ENCODE measurements at places on chromosomes 2 and 18.

DNA sequence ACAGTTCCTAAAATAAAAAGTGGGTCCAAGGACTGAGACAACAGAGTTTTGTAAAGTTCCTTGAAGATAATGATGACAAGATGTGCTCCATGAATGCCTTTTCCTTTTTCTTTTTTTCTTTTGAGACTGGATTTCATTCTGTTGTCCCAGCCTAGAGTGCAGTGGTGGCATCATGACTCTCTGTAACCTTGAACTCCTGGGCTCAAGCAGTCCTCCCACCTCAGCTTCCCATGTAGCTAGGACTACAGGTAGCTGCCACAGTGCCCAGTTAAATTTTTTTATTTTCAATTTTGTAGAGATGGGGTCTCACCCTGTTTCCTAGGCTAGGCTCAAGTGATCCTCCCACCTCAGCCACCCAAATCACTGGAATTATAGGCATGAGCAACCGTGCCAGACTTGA lies 16.1 kb upstream of the TTC27 start:
- no peak overlapping the region for H3K4me3 ChIP-seq
- no peak overlapping the region for H3K27ac ChIP-seq
- no peaks in the 10 kb centered on the region for H3K4me1 ChIP-seq

GRCh38 chr2:3214065-3214464 lies 163.6 kb downstream of the EIPR1 start:
- H3K27ac ChIP-seq = no peak overlapping the region
- no peaks in the 10 kb centered on the region for H3K36me3 ChIP-seq
- H3K27me3 ChIP-seq = no peaks in the 10 kb centered on the region
- no peaks in the 10 kb centered on the region for H3K4me1 ChIP-seq

GRCh38 chr2:22701561-22702160 lies 683.3 kb upstream of the KLHL29 start:
- DNase-seq = no peak
- H3K4me3 ChIP-seq = no peak overlapping the region
- H3K27me3 ChIP-seq = no peaks in the 10 kb centered on the region
- no peak overlapping the region for H3K27ac ChIP-seq
- H3K4me1 ChIP-seq = no peaks in the 10 kb centered on the region

- H3K4me3 ChIP-seq = no peak overlapping the region
- peaks cover 7% of the 10 kb centered on the region for H3K27me3 ChIP-seq
- no peaks in the 10 kb centered on the region for H3K4me1 ChIP-seq
- no peak for DNase-seq
Measured at GRCh38 chr2:5725794-5726463, 33.7 kb downstream of the SOX11 start.

DNA sequence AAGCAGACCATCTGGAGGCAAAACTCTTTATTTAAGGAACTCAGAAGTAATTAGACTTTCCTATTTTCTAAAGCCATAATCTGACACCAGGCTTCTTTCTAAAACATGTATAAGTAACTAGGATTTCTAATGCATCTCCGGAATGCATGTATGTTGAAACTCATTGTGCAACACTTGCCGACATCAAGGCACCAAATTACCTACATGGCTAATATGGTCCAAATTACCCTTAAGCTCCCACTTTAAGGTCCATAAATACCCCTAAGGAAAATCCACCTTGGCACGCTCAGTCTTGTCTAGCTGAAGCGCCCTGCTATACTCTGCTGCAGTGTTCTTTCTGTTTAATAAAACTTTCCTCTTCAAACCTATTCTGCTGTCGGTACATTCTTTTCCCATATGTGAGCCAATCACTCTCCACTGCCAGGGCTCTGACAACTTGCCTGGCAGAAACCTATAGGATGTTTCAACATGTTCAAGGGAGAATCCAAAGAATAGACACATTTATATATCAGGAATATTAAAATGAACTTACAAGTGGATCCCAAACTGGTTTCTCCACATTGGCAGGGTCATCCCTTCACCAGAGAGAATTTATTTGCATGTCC lies 171.9 kb downstream of the GALNT1 start:
- no peak for DNase-seq
- no peaks in the 10 kb centered on the region for H3K36me3 ChIP-seq
- H3K4me1 ChIP-seq = no peaks in the 10 kb centered on the region
- no peaks in the 10 kb centered on the region for H3K27me3 ChIP-seq
- no peak overlapping the region for H3K4me3 ChIP-seq
- no peak overlapping the region for H3K27ac ChIP-seq

DNA sequence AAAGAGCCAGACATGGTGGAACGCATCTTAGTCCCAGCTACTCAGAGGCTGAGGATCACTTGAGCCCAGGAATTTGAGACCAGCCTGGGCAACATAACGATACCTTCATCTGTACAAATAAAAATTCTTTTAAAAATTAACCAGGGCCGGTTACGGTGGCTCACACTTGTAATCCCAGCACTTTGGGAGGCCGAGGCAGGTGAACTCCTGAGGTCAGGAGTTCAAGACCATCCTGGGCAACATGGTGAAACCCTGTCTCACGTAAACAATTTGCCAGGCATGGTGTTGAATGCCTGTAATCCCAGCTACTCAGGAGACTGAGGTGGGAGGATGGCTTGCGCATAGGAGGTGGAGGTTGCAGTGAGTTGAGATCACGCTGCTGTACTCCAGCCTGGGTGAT lies 25.8 kb upstream of the KCNG3 start:
- H3K27me3 ChIP-seq = no peaks in the 10 kb centered on the region
- no peaks in the 10 kb centered on the region for H3K4me1 ChIP-seq
- H3K36me3 ChIP-seq = no peaks in the 10 kb centered on the region
- H3K4me3 ChIP-seq = no peak overlapping the region
- H3K27ac ChIP-seq = no peak overlapping the region

- H3K27me3 ChIP-seq = no peaks in the 10 kb centered on the region
Measured at GRCh38 chr2:171287036-171287571, 126.4 kb upstream of the TLK1 start.

GRCh38 chr18:68427951-68428401 lies 286.9 kb downstream of the TMX3 start:
- no peak overlapping the region for H3K4me3 ChIP-seq
- no peaks in the 10 kb centered on the region for H3K4me1 ChIP-seq
- DNase-seq = no peak
- H3K27me3 ChIP-seq = no peaks in the 10 kb centered on the region

GRCh38 chr2:241509155-241509784 lies 886 bp upstream of the STK25 start:
- H3K4me1 ChIP-seq = peaks cover 26% of the 10 kb centered on the region
- peak overlapping the region; percentile 88 for H3K4me3 ChIP-seq
- H3K27ac ChIP-seq = peak overlapping the region; percentile 39

DNA sequence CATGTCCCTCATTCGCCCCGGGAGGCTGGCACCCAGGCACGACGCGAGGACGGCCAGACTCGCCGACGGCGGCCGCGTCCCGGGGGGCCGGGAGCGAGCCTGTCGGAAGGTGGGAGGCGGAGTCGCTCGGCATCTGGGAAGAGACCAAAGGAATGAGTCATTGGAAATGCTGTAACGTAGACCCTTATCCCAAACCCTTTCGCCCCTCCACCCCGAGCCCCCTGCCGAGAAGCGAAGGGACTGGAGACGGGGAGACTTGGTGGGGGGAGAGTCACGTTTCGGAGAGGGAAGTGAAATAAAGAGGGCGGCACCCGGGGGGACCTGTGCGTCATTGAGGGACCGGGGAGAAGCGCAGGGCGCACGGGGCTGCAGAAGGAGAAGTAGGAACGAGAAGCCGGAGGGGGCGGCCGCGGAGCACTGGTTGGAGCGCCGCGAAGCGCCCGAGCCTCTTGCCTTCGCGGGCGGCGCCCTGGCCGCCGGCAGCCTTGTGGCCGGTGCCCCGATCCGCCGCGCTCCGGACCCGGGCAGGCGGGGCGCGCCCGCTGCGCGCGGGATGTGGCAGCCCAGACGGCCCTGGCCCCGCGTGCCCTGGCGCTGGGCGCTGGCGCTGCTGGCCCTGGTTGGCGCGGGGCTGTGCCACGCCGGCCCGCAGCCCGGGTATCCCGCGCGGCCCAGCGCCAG lies at the start of gene EMILIN2:
TSS of gene EMILIN2 (plus strand) at position 371 of the 681 bp plus-strand sequence. CDS start at position 554, 183 bp downstream.
- H3K36me3 ChIP-seq = no peaks in the 10 kb centered on the region
- peak within 1 kb of the TSS; percentile 49 for H3K4me3 ChIP-seq
- H3K27ac ChIP-seq = peak within 1 kb of the TSS; percentile 12
- peaks cover 14% of the 10 kb centered on the region for H3K4me1 ChIP-seq
- H3K27me3 ChIP-seq = peaks cover 6% of the 10 kb centered on the region

GRCh38 chr2:3041841-3042600 lies 335.6 kb downstream of the EIPR1 start:
- no peaks in the 10 kb centered on the region for H3K36me3 ChIP-seq
- H3K4me1 ChIP-seq = peaks cover 4% of the 10 kb centered on the region
- H3K4me3 ChIP-seq = no peak overlapping the region
- no peak for DNase-seq
- no peaks in the 10 kb centered on the region for H3K27me3 ChIP-seq

DNA sequence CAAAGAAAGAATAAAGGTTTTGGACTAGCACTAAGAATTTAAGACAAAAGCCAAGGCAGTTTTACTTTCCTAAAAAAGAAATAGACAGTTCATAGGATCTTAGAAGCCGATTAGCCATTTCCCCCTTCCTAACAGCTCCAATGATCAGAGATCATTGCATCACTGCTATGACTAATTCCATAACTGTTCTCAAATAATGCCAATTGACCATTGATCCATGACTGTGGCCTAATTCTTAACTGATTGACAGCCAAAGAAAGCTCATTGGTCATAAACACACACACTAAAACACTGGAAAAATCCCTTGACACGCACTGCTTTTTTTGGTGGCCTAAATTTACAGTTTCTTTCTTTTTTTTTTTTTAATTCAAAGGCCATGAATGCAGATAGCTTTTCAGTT lies 345.0 kb upstream of the ACVR2A start:
- H3K36me3 ChIP-seq = no peaks in the 10 kb centered on the region
- H3K4me1 ChIP-seq = peaks cover 8% of the 10 kb centered on the region
- H3K27ac ChIP-seq = no peak overlapping the region
- no peak overlapping the region for H3K4me3 ChIP-seq
- no peak for DNase-seq

- H3K4me3 ChIP-seq = peak overlapping the region; percentile 68
- H3K4me1 ChIP-seq = peaks cover 19% of the 10 kb centered on the region
- no peak for DNase-seq
- H3K27ac ChIP-seq = peak overlapping the region; percentile 88
- no peaks in the 10 kb centered on the region for H3K36me3 ChIP-seq
- no peaks in the 10 kb centered on the region for H3K27me3 ChIP-seq
Measured at GRCh38 chr2:127811397-127812321, 688 bp upstream of the WDR33 start.

GRCh38 chr2:170155022-170155722 lies 22.8 kb upstream of the MYO3B start:
- H3K4me3 ChIP-seq = no peak overlapping the region
- H3K27me3 ChIP-seq = peaks cover 2% of the 10 kb centered on the region
- no peaks in the 10 kb centered on the region for H3K4me1 ChIP-seq
- no peaks in the 10 kb centered on the region for H3K36me3 ChIP-seq
- DNase-seq = no peak

DNA sequence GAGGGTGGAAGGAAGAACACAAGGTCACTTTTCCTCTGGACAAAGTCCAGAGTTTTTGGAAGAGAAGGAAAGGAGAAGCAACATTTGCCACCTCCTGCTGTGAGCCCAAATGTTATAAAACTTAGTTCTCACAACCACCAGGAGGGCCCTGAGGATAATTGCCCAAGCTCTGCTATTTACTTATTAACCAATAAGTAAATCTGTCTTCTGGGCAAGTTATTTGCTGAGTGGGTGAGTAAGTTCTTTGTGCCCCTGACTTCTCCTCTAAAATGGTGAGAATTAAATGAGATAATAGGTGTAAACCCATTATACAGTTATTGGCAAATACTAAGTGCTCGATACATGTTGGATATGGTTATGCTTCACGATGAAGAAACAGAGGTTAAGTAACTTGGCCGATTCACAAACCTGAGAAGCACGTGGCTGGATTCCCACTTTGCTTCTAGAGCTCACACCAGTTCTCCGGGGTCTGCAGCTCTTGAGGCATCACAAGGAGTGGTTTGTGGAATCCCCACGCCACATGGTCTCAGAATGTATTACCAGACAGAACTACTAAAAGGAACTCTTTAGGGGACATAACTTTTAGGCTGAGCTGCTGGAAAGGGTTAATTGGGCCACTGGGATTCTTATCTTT lies 164.1 kb downstream of the MYCN start:
- H3K4me3 ChIP-seq = no peak overlapping the region
- H3K27ac ChIP-seq = no peak overlapping the region
- H3K4me1 ChIP-seq = peaks cover 12% of the 10 kb centered on the region
- H3K27me3 ChIP-seq = no peaks in the 10 kb centered on the region

DNA sequence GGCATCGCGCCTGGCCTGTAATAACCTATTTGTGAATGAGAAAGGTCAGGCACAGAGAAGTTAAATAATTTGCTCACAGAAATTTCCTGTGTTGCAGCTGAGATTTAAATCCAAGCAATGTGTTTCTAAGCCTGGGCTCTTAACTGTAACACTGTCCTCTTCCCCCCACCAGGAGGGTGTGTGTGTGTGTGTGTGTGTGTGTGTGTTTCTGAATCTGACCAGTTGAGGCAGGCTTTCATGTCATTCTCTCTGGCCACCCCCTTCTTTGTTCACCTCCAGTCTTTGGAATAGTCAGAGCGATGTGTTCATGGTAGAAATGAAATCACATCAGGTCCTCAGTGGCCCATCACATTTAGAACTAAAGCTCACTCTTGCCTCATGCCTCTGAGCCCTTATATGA lies 81.2 kb downstream of the NEDD4L start:
- H3K27me3 ChIP-seq = no peaks in the 10 kb centered on the region
- DNase-seq = no peak
- H3K4me1 ChIP-seq = peaks cover 3% of the 10 kb centered on the region
- no peak overlapping the region for H3K27ac ChIP-seq
- H3K4me3 ChIP-seq = no peak overlapping the region

GRCh38 chr2:239500574-239501550 lies 100.0 kb upstream of the HDAC4 start:
- no peaks in the 10 kb centered on the region for H3K36me3 ChIP-seq
- H3K27ac ChIP-seq = peak overlapping the region; percentile 48
- H3K27me3 ChIP-seq = no peaks in the 10 kb centered on the region
- H3K4me3 ChIP-seq = no peak overlapping the region
- no peaks in the 10 kb centered on the region for H3K4me1 ChIP-seq

- no peak overlapping the region for H3K27ac ChIP-seq
- DNase-seq = peak; percentile 71
- no peaks in the 10 kb centered on the region for H3K27me3 ChIP-seq
- H3K4me3 ChIP-seq = no peak overlapping the region
Measured at GRCh38 chr18:9803063-9803697, 82.6 kb upstream of the TXNDC2 start.

DNA sequence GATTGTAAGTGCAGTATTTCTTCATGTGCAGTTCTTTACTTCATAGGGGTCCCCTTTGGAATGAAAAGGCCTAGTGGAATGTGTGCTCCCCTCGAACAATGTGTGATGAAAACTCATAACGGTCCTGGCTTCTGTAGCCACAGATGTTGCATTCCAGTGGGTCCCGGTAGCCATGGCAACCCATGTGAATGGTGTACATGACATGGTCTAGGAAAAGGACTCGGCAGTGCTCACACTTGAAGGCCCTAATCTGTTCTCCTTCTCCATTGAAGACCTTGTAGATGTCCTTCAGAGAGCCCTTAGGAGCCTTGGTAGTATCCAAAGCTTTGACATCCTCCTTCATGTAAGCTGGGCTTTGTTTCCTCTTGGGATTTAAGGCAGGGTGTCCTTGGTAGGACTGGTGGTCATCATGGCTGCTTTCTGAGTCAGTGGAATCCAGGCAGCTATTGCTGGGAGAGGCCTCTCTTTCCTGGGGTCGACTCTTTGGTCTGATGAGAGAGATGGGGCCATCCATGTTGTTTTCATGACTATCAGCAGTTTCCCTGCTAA lies 144.0 kb downstream of the IKZF2 start:
- no peak overlapping the region for H3K27ac ChIP-seq
- no peak overlapping the region for H3K4me3 ChIP-seq
- no peaks in the 10 kb centered on the region for H3K4me1 ChIP-seq
- no peak for DNase-seq
- peaks cover 7% of the 10 kb centered on the region for H3K36me3 ChIP-seq

GRCh38 chr2:236167297-236168109 lies 683 bp downstream of the GBX2 start:
- no peaks in the 10 kb centered on the region for H3K27me3 ChIP-seq
- no peak for DNase-seq
- no peaks in the 10 kb centered on the region for H3K36me3 ChIP-seq
- no peak overlapping the region for H3K4me3 ChIP-seq
- H3K4me1 ChIP-seq = peaks cover 22% of the 10 kb centered on the region
